ENCODE measurements at places on chromosomes 3 and 15.

DNA sequence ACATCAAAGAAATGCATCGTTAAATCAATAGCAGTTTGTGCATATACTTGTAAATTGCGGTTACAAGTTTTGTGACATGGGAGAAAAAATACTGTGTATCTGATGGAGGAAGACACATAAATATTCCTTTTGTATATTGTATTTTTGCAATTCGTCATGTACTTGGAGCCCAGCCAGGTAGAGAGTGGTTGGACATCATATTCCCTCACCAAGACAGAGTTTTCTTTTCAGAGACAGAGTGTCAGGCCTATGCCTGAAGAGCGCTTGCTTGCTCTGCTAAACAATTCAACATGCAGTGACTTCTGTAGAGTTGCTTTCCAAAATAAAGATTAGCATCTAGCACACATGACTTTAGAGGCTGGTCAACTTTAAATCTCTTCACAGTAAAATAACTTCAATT lies 24.8 kb upstream of the MEIS2 start:
- no peak for DNase-seq

GRCh38 chr3:4688411-4688810 lies 195.3 kb downstream of the ITPR1 start:
- DNase-seq: no peak

DNA sequence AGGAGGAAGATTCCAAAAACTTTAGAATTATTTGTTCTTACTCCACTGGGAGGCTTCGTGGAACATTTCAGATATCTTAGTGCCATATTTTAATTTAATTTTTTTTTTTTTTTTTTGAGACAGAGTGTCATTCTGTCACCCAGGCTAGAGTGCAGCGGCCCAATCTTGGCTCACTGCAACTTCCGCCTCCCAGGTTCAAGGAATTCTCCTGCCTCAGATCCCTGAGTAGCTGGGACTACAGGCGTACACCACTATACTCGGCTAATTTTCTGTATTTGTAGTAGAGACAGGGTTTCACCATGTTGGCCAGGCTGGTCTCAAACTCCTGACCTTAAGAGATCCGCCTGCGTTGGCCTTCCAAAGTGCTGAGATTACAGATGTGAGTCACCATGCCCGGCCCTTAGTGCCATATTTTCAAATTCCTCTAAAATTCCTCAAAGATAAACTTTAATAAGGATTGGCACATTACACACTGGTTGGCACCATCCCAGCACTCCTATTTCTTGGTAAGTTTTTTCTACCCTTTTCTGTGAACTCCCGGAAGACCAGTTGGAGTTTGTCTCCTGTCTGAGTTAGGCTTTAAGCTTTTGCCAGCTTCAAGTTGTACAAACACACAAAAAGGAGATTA lies 693.7 kb downstream of the MCTP2 start:
- DNase-seq: no peak

DNA sequence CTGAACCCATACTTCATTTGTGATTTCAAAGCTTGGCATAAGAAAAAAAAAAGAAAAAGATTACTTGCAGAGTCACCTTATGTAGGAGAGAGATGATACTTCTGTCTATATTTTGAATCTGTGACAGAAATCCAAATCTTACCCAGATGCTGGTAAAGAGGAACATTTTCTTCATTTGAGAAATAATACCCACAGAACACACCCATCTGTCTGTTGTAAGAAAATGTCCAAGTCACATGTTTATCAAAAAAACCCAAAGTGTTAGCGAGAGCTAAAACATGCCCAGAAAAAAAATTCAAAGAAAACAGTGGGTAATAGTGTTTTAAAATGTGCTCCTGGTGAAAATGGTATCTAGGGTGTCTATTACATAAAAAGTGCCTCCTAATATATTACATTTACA lies 18.0 kb upstream of the RAP2B start:
- DNase-seq: peak; percentile 16

- DNase-seq: no peak
Observed at GRCh38 chr3:6132684-6133432, 728.1 kb upstream of the GRM7 start.

GRCh38 chr3:192161661-192162060 lies 565.7 kb downstream of the FGF12 start:
- DNase-seq: no peak

- DNase-seq: peak; percentile 13
Observed at GRCh38 chr15:75368689-75369239, 357 bp upstream of the MAN2C1 start.

- DNase-seq: no peak
Observed at GRCh38 chr3:141110322-141110721, 59.2 kb downstream of the SPSB4 start.

DNA sequence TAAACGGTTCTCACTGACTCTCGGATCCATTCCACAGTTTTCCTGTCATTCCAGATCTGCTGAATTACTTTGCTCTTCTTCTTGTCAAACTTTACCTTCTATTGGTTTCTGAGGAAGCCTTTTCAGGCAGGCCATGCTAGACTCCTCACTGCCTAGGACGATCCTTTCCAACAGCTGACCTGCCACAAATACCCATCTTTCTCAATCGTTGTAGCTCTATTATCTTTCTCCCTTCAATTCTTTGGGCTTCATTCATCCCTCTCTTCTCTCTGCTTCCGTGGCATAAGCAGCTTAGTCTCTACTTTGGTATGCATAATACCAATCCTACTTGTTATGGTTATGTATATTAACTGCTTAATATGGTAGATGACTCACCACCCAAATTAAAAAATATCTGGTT lies 421.8 kb downstream of the NLGN1 start:
- no peak for DNase-seq

GRCh38 chr3:16182183-16182582 lies 7.7 kb downstream of the GALNT15 start:
- no peak for DNase-seq

DNA sequence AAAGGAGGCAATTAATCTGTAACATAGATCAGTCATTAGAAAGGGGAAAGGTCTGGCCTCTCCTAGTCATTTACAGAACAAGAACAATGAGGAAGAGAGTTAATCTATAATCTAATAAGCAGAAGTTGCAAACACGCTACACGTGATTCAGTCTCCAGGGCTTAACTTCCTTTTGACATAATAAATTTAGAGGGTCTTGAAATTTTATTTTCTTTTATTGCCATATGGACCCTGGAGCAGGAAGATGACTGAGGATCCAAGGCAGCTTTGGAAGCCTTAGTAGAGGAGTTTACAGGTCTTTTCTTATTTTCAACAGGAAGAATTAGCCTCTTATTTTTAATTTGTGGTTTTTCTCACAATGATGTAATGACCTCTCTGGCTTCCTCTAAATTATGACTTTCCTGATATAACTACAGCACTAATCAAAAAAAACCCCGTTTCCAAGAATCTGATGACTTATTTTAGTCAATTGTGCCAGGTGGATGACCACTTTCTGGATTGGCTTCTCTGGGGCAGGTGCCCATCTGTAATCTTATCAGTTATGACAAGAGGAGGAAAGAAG lies 32.2 kb downstream of the ADGRG7 start:
- DNase-seq: no peak

DNA sequence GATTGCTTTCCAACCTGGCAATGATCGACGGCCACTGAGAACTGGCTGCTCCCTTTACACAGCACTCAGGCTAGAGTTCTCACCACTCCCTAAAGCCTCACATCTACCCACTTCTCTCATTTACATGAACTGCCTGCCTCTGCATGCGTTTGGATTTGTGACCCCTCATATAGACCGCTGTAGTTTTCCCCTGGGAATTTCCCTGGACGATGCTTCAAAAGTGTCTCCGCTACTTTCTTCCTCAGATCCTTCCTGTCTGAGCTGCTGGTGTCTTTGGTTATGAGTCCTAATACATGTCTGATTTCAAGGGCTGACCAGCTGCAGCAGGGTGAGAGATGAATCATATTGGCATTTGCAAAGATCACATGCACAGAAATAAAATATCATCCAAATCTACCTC lies 116.7 kb upstream of the ETV5 start:
- DNase-seq: no peak

- no peak for DNase-seq
Observed at GRCh38 chr15:94584833-94585244, 353.5 kb downstream of the MCTP2 start.

DNA sequence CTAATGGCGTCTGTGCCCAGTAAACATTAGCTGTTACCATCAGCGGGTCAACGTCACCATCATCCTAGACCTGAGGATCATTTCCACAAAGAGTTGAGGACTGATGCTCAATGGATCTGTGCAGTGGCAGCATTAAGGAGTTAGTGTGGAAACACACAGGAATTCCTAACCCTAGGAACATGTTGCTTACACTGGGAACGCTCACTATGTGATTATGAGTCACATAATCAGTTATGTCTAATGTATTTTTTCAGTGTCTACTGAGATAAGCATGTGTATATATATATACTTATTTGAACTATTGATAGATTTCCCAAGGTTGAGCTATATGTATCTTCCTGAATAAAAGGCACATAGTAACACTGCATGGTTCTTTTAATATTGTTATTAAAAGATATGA lies 19.0 kb downstream of the ARNT2 start:
- DNase-seq: no peak

DNA sequence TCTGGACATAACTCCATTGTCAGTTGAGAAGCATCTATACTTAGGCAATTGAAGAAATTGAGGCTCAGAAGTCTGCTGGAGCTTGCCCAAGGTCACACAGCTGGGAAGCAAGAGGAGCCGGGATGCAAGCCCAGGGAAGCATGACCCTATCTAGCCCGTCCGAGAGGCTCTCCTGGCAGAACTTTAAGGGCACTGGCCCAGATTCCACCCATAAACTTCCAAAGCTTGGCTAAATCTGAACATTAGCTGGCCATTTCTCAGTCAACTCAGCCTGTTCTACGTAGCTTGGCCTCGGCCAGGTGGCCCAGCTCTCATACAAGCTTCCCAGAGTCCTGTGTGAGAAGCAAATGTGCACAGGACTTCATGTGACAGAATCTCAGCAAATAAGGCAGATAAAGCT lies 75.8 kb downstream of the LRIG1 start:
- DNase-seq: no peak

DNA sequence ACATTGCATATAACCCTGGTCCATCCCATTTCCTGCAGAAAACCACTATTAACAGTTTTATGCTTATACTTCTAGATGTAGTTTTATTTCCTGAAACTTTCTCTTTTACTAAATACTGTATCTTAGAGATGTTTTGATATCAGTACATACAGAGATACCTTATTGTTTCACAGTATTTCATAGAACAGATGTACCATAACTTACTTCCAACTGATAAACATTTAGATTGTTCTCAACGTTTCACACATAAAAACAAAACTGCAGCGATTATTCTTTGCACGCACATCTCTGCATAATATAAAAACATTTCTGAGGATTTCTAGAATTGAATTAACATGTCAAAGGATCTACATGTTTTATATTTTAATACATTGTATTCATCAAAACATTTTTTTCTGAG lies 2.6 kb downstream of the ZNF80 start:
- no peak for DNase-seq

- DNase-seq: no peak
Observed at GRCh38 chr3:188076176-188076575, 77.8 kb upstream of the LPP start.

GRCh38 chr3:150759319-150759718 lies 3.6 kb downstream of the SIAH2 start:
- DNase-seq: no peak

GRCh38 chr3:16671690-16672089 lies 66.5 kb upstream of the DAZL start:
- no peak for DNase-seq

GRCh38 chr3:123064914-123065313 lies 1.9 kb upstream of the PDIA5 start:
- DNase-seq: no peak

GRCh38 chr3:180036671-180037455 lies at the start of gene PEX5L:
Gene PEX5L (minus strand): TSS chr3:180036937. CDS start chr3:180036599, 338 bp downstream.
- DNase-seq: peak; percentile 19

DNA sequence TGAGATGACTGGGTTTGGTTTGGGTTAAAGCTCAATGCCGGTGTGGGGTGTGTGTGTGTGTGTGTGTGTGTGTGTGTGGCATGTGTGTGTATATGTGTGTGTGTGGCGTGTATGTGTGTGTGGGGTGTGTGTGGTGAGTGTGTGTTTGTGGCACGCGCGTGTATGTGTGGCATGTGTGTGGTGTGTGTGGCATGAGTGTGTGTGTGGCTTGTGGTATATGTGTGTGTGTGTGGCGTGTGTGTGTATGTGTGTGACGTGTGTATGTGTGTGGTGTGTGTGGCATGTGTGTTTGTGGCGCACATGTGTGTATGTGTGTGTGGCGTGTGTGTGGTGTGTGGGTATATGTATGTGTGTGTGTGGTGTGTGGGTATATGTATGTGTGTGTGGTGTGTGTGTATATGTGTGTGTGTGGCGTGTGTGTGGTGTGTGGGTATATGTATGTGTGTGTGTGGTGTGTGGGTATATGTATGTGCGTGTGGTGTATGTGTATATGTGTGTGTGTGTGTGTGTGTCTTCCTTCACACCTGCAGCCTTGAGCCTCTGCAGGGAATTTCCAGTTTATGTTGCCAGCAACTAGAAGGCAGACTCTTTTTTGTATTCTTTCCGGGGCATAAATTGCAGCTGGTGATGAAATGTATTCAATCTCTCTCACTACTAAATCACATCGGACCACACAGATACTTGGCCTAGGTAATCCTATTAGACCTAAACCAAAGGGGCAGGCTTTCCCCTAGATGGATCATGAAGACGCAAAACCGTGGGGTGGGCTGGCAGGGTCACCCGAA lies 34.8 kb downstream of the CHRD start:
- DNase-seq: no peak

GRCh38 chr3:135154186-135154585 lies 359.1 kb downstream of the EPHB1 start:
- no peak for DNase-seq

DNA sequence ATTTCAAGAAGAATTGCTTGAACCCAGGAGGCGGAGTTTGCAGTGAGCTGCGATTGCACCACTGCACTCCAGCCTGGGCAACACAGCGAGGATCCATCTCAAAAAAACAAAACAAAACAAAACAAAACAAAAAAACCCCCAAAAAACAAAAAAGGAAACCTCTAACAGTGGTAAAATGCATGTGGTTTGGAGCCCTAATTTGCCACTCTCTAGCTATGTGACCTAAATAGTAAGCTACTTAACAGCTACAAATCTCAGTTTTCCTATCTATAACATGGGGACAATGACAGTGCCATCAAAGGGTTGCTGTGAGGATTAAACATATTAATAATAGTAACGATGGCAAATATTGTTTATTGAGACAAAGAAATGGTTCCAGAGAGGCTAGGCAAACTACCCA lies 119.4 kb upstream of the LMOD3 start:
- DNase-seq: no peak

DNA sequence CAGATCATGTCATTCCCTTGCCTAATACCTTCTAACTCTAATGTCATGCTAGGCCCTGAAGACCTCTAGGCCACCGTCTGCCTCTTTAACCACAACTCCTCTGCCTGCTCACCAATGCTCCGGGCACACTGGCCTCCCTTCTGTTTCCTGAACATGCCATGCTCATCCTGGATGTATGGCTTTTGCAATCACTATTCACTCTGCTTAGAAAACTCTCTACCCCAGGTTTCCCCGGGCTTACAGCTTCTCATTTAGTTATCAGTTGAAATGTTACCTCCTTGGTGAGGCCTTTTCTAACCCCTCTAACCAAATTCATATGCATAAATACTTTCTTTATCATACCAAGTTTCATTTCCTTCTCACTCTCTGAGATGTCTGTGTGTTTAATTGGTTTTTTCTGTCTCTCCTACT lies 727.8 kb upstream of the CFAP20DC start:
- DNase-seq: no peak
